Kidney (tissue), 22 donors: ENCODE measurements at places on chromosomes 11 and 22. TPM values are rescaled to one million over a fixed set of nuclear protein-coding genes. Genes with fewer than 3 reads are reported as not detected.

The TPBGL gene
- total RNA-seq, result 0.69 TPM

The MS4A3 gene
- total RNA-seq, result not detected

The ASCL2 gene
- 5.0 TPM for total RNA-seq

The SLC36A4 gene
- 19.4 TPM for total RNA-seq

The HEPACAM gene
- total RNA-seq, result not detected

The HEPHL1 gene
- total RNA-seq, result not detected
